ENCODE measurements at places on chromosomes 7 and 10.
A peak's percentile ranks its signal among the peaks of the same experiment; 100 is the strongest.

GRCh38 chr7:147251751-147252325 is 1135.2 kb downstream of the CNTNAP2 start:
- no peak for DNase-seq

DNA sequence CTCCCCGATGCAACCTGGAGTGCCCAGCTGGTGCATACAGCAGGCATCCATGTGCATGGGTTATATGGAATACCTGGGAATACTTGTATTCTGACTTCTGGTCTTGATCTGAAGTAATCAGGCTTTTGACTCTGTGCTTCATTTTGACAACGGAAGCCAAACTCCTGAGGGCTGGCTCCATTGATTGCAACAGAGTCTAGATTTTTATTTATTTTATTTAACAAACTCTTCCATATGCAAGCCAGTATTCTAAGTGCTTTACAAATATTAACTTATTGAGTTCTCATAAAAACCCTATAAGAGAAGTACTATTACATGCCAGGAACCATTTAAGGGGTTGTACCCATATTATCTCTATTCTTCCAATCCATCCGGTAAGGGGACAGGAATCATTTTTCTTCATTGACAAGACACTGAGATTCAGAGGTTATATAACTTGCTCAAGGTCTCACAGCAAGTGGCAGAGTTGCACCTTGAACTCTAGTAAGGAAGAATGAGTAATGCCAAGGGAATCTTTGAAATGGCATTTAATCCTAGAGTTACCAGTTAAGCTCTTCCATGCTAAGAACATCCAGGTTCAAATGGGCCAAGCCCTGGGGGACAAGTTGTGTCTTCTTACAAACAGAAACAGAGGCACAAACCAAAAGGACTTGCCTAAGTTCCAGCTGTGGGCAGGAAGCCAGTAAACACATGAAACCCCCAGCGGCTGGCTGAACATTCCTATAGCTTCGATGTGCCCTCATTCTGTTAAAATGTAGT is 241.0 kb downstream of the WDR11 start:
- DNase-seq = peak; percentile 14

- DNase-seq = no peak
Observed at GRCh38 chr10:42883993-42884983, 101.7 kb downstream of the BMS1 start.

- DNase-seq = no peak
Observed at GRCh38 chr7:143382791-143383641, 1.9 kb downstream of the ZYX start.

- no peak for DNase-seq
Observed at GRCh38 chr7:69537691-69538090, 60.6 kb upstream of the AUTS2 start.

- DNase-seq = no peak
Observed at GRCh38 chr7:90788052-90788451, 191.9 kb downstream of the CDK14 start.

GRCh38 chr7:74561898-74562613 is 95.5 kb upstream of the GTF2I start:
- DNase-seq = no peak

GRCh38 chr7:43117095-43117494 is 4.6 kb downstream of the HECW1 start:
- DNase-seq = no peak

- DNase-seq = no peak
Observed at GRCh38 chr10:9743639-9744038, 1274.0 kb upstream of the CELF2 start.

- peak; percentile 16 for DNase-seq
Observed at GRCh38 chr10:12042409-12042796, 206 bp downstream of the UPF2 start.

- no peak for DNase-seq
Observed at GRCh38 chr10:26374426-26374825, 63.7 kb upstream of the APBB1IP start.

Measured in fibroblast of villous mesenchyme (primary cell).